ENCODE measurements at places on chromosomes 5 and 9.
A peak's percentile ranks its signal among the peaks of the same experiment; 100 is the strongest.

GRCh38 chr5:140126315-140127012, 727 bp downstream of the IGIP start:
- DNase-seq: no peak

- DNase-seq: no peak
Observed at GRCh38 chr5:128284236-128284635, 200.7 kb downstream of the SLC12A2 start.

DNA sequence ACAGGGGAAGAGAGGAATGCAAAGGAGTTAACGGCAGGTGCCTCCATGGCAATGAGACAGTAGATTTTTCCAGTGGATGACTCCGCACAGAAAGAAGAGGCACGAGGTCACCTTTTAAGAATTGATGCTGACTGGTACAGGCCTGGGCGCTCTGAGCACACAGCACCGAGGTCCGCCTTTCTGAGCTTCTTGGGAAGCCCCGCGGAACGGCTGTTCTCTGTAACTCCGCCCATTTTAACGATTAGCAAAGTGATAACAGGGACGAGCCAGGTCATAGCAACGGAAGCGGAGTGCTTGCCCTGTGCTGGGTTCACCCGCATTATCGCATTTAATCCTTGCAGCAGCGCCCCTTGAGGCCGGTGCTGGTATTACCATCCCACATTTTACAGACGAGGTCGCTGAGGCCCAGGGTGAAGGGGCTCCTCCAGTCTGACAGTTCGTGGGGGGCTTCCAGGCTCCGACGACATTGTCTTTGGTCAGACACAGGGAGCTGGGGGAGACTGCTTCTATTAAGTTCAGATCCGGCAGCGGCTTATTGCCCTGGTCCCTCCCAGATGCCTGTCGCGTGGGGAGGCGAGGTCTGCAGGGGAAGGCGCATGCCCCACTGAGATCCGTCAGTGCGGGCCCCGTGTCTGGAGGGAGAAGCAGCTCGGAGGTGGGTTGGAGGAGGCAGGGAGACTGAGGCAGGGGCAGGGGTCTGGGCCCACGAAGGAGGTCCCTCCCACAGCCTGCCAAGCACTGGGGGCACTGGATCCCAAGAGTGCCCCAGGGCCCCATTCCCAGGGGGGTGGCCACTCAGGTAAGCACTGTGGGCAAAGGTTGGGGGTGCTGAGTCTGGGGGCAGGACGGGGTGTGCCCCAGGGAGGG, 22.3 kb upstream of the HMCN2 start:
- peak; percentile 31 for DNase-seq

GRCh38 chr9:30075451-30076199, 2308.8 kb upstream of the ACO1 start:
- peak; percentile 89 for DNase-seq

DNA sequence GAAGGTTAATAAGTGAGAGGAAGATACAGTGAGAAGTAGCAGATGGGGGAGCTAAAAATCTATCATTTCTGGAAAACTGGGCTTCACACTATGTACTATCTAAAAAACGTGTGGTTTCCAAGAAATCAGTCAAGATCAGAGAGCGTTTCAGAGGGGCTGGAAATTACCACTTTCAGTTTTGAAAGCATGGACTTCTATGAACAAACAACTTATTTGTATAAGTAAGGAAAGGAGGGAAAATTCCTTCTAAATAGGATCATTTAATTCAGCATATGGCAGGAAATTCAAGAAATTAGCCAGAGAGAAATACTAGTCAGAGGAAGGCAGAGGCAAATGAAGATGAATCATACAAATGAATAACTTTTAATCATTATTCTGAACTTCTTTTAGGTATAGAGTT, 11.3 kb downstream of the TNC start:
- DNase-seq: no peak

All from GM12878 (cell line).